Epithelial cell of esophagus (primary cell): ENCODE measurements at places on chromosomes 16 and 17.
A peak's percentile ranks its signal among the peaks of the same experiment; 100 is the strongest.

DNA sequence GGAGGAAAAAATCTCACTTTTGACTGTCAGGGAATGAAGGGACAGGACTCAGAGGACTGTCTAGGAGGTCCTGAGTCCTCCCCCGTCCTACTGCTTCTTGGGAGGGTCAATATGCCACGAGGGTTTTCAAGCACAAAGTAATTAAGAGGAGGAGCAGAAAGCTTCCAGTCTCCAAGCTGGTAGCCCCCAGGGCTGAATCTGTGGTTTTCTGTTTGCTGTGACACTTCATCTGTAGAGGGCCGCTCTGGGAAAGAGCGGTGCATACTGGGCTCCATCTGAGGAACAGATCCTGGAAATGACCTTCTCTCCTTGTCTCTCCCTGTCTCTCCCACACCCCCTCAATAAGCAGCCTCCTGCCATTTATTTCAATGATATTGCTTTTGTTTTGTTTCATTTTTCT, 180.1 kb upstream of the SDK2 start:
- no peak for DNase-seq

- peak; percentile 85 for DNase-seq
These were observed 48.5 kb downstream of the ZNF18 start for GRCh38 chr17:11948789-11949188.

DNA sequence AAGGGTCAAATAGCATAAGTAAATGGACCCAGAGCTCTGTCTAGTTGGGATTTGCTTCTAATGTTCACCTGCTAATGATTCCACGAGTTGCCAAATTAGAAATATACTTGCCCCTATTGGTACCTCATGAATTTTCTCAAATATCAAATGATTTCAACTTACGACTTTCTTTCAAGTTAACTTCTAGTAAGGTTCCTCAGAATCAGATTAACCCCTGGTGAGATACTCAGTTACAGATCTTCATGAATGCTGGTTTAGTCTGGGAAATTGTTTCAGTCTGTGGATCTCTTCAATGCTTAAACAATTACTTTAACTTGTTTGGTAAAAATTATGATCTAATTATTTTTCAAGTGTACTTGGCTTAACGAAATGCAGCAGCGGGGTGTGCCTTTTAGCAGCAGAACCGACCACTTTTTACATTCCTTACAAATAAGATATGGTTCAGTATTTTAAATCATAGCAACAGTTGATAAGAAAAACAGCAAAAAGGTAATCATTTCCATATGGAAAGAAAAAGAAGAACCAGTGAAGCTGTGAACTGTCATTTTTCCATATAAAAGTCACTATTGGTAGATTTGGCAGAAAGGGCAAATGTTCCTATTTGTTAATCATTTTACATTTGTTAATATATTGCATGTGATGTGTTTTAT, 34.5 kb downstream of the TUBD1 start:
- no peak for DNase-seq

- no peak for DNase-seq
These were observed 30.3 kb upstream of the SRCIN1 start for GRCh38 chr17:38636054-38636453.

DNA sequence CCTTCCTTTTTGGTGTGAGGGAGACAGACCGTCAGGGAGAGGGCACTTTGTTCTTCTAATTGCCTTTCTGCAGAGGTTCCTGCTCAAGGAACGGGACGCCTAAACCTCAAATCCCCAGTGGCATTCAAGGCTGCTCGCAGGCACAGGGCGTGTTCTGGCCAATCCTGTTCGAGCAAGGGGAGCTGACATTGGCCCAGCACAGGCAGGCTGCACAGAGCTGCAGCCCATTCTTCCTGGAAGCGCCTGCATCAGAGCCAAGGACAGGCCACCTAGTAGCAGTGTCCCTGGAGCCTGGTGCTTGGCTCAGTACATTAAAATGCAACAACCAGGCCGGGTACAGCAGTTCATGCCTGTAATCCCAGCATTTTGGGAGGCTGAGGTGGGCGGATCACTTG, 72.2 kb upstream of the CREBBP start:
- DNase-seq, result peak; percentile 35

DNA sequence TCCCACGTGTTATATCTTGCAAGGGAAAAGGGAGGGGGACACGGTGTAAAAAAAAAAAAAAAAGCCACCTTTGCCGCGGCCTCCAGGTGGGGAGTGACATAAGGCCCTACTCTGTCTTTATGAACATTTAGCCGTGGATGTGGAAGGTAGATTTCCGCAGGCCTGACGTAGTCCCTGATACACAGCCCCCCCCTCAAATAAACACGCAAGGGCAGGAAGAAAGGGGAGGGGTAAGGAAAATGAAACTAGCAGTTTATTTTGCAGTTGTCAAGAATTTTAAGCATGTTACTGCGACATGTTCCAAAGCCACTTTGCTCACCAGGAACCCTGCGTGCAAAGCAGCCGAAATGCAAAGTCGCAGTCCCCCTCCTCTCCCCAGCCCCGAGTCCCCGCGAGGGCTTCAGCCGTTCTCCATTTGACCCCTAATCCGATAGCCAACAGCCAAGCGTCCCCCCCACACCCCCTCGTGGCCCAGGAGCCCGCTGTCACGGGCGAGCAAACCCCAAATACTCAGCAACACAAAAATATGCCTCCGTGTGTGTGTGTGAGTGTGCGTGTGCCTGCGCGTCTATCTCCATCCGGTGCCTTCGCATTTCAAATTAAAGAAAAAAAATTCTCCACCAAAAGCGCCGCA, 1.2 kb downstream of the CBX4 start:
- peak; percentile 42 for DNase-seq

GRCh38 chr17:60671482-60671881, 6.2 kb upstream of the BCAS3 start:
- no peak for DNase-seq
